ENCODE measurements at places on chromosomes 3 and 15.

DNA sequence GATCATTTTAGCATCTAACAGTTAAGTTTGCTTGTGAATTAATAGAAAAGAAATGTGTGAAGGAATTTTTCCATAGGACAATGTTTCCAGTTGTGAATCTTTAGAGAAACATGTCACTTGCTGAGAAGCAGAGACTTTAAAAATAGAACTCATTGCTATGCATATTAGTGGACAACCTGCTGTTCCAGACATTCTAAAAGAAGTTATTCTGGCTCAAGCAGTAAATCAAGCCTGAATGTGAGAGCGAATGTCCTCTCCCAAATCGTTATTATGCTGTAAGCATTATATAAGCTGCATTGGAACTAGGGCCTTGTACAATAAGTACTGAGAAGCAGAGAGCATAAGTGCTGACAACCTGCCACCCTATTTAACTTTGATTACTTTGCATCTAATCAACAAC lies 990.9 kb downstream of the PLOD2 start:
- DNase-seq, result no peak

- no peak for DNase-seq
Measured at GRCh38 chr15:63241316-63241715, 36.1 kb upstream of the APH1B start.

- no peak for DNase-seq
Measured at GRCh38 chr15:62482785-62483429, 317.8 kb upstream of the C2CD4B start.

- no peak for DNase-seq
Measured at GRCh38 chr3:33377489-33377888, 62.7 kb downstream of the UBP1 start.

- no peak for DNase-seq
Measured at GRCh38 chr15:96268442-96269204, 61.9 kb upstream of the NR2F2 start.

DNA sequence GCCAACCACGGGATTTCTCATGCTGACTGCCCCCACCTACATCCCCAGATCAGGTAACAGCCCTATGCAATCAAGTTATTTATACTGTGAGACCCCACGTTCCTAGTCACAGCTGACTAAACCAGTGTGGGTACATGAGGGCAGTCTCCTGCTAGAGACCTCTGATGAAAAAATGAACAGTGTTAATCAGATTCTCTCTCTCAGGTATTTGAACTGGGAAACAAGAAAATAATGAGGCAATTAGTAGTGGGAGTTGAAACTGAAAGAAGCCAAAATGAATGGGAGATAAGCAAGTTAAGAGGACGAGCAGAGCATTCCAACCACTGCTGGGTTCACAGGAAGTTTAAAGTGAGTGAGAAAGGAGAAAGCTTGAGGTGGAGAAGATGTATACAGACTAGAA lies 98.5 kb upstream of the MYO5C start:
- DNase-seq, result no peak

DNA sequence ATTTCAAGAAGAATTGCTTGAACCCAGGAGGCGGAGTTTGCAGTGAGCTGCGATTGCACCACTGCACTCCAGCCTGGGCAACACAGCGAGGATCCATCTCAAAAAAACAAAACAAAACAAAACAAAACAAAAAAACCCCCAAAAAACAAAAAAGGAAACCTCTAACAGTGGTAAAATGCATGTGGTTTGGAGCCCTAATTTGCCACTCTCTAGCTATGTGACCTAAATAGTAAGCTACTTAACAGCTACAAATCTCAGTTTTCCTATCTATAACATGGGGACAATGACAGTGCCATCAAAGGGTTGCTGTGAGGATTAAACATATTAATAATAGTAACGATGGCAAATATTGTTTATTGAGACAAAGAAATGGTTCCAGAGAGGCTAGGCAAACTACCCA lies 119.4 kb upstream of the LMOD3 start:
- DNase-seq, result no peak

- DNase-seq, result no peak
Measured at GRCh38 chr15:96395687-96396086, 65.2 kb downstream of the NR2F2 start.

DNA sequence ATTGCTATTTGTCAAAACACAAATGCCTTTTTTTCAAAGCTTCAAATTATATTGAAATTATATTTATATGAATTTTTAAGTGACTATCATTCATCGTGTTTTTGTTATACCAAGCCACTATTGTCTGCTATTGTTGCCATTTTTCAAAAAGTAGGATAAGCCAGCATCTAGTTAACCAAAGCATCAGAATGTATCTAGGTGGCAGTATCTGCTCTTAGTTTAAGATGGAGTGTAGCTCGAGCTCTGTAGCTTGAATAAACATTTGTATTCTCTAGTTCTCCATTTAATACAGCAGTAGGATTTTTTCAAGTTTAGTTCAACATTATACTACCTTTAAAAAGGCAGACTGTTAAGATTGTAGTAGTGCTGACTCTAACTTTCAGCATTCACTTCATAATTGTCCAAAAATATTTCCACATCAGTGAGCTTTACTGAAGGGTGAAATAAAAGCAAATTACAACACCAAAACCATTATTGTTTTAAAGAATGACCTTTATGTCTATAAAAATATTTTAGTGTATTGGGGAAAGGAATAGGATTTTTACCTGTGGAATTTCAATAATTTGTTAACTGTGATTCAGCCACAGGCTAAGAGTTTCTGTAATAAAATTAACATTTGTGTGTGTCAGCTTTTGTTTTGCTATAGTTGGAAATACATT lies 19.6 kb upstream of the C15orf61 start:
- DNase-seq, result no peak

DNA sequence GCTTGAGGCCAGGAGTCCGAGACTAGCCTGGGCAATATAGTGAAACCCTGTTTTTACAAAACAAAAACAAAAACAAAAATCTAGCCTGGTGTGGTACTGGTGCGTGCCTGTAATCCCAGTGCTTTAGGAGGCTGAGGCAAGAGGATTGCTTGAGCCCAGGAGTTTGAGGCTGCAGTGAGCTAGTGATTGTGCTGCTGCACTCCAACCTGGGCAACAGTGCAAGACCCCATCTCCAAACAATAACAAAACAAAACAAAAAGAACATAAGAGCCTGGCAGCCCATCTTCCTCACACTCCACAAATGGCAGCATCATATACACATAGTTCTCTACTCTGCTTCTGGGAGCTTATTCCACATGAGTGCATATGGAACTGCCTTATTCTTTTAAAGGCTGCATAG lies 2.2 kb upstream of the TRH start:
- no peak for DNase-seq

- DNase-seq, result no peak
Measured at GRCh38 chr3:184129012-184129411, 6.1 kb upstream of the EIF2B5 start.

GRCh38 chr3:64651303-64651702 lies 36.5 kb downstream of the ADAMTS9 start:
- no peak for DNase-seq

DNA sequence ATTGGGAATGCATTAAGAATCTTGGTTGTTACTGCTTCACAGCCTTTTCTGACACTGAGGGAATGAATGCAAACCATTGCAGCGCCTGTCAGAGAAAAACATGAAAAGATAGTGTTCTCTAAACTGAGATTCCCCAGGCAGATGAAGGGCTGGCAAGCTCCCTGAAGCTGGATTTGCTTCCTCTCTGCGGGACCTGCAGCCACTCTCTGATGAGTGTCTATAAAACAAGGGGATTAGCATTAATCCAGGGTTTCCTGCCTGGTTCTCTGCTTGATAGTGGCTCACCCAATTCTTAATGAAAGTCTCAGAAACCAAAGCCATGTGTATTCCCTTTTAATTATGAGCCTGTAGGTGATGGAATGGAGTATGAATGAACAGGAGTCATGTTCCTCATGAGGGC lies 344.3 kb upstream of the UMPS start:
- DNase-seq, result no peak

GRCh38 chr3:172877011-172877410 lies 126.5 kb downstream of the ECT2 start:
- no peak for DNase-seq

DNA sequence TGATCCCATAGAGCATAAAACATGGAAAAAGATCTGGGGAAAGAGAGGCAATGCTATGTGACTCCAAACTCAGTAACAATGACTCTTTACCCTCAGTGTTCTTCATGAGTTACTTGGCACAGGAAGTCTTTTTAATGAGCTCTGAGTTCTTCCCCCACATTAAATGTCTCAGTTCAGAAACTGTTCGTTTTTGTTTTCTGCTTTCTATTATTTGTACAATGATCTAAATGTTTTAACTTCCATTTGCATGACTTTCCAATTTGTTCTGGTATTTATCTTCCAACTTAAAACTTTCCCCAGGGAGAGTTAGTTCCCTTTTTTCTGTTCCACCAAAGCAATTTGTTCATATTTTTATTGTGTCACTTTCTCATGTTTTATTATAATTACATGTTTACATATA lies 177.0 kb upstream of the ZBTB20 start:
- DNase-seq, result no peak

DNA sequence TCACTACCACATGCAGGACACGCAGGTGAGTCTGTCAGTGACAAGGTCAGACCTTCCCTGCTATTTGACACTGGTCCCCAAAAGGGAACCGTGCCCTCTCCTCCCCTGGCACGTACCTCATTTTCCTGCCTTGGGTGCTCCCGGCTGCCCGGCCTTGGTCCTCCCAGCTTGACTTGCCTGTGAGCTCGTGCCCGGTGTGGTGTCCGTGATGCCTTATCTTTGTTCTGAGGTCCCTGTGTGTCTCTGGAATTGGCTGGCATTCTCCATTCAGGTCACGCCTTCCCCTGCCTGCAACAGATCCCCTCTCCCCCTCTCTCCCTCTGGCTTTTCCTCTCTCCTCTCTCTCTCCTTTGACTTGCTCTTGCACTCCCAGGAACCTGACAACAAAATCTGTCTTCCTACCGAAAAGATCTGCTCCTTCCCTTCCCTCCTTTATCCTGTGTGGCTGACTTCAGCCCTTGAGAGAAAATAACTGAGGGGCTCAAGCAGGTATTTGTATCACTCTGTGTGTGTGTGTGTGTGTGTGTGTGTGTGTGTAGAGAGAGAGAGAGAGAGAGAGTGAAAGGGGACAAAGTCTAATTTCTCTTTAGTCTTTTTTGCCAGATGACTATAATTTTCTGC lies at the start of gene MASP1:
Gene MASP1, minus strand, starts transcription at position 226 of the 621 bp plus-strand sequence. Its CDS starts 105 bp downstream, at position 121.
- no peak for DNase-seq

DNA sequence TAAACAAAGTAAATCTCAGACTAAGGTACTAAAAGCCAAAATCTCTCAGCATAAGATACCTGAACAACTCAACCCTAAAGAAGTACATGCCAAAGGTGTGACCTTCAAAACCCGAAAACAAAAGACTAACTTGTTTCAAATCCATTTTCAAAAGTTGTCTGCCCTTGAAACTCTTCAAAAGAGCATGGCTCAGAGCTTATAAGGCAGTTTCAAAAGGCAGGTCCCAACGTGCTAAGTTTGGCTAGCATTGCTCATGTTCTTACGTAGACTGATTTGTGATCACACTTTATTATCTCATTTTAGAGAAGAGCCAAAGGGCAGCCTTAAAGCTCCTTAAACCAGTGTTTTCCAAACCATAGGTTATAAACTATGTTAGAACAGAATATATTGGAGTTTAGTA lies 112.2 kb downstream of the FEZF2 start:
- no peak for DNase-seq

DNA sequence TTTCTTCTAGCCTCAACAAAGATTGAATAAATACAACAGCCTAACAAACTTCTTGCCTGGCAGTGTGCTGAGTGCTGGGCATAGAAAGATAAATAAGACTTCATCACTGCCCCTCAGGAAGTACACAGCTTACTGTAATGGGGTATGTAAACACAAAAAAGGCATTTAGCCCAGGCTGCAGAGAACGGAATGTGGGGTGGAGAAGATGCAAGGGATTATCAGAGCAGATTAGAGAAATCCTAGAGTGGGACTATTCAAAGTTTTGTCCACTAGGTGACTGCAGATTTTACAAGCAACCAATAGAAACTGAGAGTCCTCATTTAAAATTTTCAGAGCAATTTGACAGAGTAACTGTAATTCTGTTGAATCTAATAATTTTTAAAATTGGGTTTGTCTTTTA lies 35.4 kb upstream of the TSC22D2 start:
- DNase-seq, result no peak

DNA sequence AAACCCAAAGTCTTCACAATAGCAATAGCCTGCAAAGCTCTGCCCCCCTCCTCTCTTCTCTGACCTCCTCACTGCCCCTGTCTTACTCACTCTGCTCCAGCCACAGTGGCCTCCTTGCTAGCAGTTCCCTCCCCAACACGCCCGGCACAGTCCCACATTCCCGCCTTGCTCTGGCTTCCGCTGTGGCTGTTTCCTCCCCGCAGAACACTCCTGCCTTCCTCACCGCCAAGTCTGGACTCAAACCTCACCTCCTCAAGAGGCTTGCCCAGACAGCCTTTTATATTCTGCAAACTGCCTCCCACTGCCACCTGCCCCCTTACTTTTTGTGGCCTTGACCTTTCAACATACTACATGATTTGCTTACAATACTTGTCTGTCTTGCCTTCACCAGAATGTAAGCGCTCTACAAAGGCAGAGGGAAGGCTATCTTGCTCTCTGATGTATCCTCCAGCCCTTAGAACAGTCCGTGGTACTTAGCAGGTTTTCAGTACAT lies 406 bp upstream of the MPI start:
- no peak for DNase-seq

- DNase-seq, result no peak
Measured at GRCh38 chr15:77550301-77551251, 82.1 kb downstream of the LINGO1 start.

DNA sequence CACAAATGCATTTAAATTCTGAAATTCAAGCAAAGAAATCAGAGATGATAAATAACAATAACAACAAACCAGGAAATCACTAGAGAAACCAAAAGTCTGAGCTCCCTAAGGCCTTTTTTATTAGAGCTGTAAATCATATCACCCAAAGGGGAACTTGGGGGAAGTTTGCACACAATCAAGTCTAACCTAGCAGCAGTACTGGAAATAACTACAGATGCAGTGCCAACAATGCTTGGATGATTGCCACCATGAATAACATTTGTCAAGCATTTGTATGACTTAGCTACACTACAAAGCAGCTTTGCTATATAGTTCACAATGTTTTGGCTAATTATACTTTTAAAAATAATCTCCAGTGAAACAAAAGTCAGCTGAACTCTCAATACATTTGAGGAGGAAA lies 27.8 kb downstream of the SHQ1 start:
- no peak for DNase-seq

GRCh38 chr3:129344540-129345220 lies 66.0 kb downstream of the HMCES start:
- DNase-seq, result no peak

GRCh38 chr15:56887782-56888438 lies 30.5 kb upstream of the TCF12 start:
- DNase-seq, result no peak

GRCh38 chr3:139264375-139264774 lies 79.4 kb upstream of the MRPS22 start:
- DNase-seq, result no peak

- DNase-seq, result no peak
Measured at GRCh38 chr3:140341203-140341602, 336.7 kb upstream of the TRIM42 start.

DNA sequence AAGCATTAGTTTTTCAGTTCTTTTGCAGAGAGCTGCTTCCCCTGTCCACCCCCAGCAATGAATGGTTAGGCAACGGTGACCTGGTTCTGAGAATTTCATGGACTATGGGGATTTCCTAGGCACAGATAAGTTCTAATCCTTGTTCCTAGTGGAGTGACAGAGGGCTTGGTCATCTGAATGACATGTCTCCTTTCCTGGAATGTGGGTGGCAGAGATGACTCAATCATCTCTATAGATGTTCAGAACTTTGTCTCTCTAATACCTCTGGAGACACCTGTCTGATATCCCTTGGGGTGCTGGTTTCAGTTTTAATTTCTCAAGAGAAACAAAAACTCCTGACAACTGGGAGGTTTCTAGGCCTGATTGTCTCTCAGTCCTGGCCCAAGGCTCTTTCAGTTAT lies 10.4 kb downstream of the PLA2G4E start:
- no peak for DNase-seq

Measured in CD4-positive, alpha-beta T cell treated with Interleukin-4 for 4 hours (primary cell).